ENCODE measurements at places on chromosomes 11 and 22.

DNA sequence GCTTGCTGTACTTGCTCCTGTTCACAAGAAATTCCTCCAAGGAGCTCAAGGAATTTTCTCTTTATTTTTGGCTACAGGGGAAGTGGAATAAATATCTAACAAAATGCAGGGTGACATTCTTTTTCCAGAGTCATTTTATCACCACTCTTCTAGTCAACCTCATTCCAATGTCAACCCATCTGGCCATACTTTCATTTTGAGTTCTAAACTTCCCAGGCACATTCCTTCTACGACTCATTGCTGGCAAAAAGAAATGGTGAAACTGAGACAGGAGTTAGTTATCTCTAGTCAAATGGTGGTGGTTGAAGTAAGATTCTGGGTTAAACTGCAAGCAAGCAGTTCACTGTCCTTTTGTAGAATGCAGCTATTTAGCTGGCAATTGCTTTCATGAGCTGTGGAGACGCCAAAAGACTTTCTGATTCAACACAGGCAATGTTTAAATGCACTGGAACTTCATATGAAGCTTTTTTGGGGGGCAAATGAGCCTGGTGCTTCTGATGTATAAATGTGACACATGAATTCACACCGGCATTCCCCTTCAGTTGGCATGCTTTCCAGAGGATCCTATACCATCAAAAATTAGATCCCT lies 304.6 kb downstream of the CADM1 start:
- no peak for DNase-seq

GRCh38 chr11:32231909-32232493 lies 141.1 kb downstream of the RCN1 start:
- DNase-seq, result no peak

DNA sequence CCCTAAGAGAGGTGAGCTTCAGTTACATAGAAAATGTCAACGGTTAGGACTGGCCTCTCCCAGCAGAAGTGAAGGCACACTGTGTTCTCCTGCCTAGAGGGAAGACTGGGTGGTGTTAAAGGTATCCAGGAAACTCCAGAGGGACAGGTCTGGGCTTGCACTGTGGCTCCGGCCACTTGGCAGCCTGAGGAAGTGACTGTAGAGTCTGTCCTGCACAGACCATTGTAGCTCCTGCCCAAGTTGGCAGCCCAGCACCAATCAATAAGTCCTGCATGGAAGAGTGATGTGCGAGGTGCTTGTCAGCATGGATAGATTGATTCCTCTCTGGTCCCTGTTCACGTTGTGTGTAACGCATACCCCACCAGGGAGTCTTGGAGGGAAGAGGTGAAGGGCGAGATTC lies 284.8 kb downstream of the TENM4 start:
- DNase-seq, result no peak

GRCh38 chr11:116862951-116863350 lies 25.5 kb upstream of the APOA1 start:
- DNase-seq, result no peak

- DNase-seq, result no peak
Measured at GRCh38 chr11:5809122-5809519, 397 bp downstream of the OR52N2 start.

- no peak for DNase-seq
Measured at GRCh38 chr11:1675536-1676228, 21.3 kb upstream of the KRTAP5-6 start.

DNA sequence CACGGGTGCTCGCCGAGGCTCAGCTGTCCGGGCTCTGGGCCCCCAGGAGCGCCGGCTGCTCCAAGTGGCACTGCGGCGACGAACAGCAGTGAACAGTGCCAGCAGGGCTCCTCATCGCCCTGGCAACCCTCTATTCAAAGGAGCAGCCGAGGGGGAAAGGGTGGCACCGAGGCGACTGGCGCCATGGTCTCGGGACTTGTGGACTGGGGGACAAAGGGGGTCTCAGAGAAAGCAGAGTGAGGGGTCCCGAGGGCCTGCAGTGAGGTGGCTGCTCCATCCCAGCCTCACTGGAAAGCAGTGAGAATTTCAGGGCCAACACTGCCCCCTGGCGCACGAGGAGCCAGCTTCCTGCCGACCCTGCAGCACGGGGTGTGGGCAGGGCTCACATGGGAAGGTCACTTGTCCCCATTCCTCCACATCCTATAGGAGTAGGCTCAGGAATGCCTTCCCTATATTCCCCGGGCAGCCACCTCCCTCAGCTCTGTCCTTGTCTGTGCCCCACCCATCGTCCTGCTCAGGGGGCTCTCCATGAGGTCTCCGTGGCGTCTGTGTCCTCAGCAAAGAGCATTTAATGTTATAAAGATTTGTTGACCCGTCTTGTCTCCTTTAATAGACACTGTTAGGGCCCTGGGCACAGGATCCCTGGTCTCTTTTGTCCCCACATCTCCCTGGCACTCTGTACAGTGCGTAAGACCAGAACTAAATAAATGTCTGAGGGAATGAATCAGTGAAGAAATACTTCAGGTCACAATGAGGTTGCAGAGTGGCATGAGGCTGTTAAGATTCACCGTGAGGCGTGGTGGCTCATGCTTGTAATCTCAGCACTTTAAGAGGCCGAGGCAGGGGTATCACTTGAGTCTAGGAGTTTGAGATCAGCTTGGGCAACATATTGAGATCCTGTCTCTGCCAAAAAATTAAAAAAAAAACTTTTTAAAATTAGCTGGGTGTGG lies 26.4 kb downstream of the LRFN4 start:
- DNase-seq, result peak; percentile 38
